ENCODE measurements at places on chromosomes 12 and 14.

DNA sequence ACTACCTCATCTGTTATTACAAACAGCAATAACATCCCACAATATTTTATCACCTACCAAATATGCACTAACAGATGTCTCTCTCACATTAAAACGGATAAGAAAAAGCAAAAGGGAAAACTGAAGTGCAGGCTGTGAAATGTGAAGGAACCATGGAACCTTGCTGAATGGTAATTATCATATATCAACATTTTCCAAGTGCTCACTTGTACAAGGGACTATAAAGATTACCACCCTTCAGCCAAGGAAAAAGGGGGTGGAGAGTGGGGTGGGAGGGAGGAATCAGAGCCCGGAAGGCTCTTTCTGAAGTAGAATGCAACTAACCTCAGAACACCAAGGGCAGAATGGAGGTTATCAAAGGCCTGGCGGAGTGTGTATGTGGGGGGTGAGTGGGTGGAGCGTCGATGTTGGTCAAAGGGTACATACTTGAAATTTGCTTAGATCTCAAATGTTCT lies 1.2 kb downstream of the SNX6 start:
- no peak for DNase-seq

- DNase-seq, result no peak
Observed at GRCh38 chr14:60215127-60215444, 33.9 kb upstream of the PPM1A start.

GRCh38 chr12:100185361-100185894 lies 15.2 kb upstream of the ACTR6 start:
- no peak for DNase-seq

GRCh38 chr14:69701857-69702256 lies 65.1 kb upstream of the SRSF5 start:
- DNase-seq, result no peak

DNA sequence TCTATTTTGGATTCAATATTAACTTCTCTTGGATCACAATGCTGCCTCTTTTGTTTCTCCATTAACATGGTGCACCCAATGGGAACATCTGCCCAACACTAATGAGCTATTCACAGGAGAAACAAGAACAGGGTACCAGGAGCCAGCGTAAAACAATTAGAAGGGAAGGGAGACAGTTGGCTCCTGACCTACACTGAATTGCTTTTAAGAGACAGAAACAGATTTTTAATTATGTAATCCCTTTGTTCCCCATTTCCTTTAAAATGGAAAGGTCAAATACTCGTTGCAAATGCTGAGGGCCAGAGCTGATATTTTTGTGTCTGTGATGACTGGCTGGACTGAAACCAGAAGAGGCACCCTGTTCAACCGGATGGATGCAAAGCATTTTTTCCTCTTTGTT lies 108.3 kb downstream of the SEC23A start:
- DNase-seq, result no peak

DNA sequence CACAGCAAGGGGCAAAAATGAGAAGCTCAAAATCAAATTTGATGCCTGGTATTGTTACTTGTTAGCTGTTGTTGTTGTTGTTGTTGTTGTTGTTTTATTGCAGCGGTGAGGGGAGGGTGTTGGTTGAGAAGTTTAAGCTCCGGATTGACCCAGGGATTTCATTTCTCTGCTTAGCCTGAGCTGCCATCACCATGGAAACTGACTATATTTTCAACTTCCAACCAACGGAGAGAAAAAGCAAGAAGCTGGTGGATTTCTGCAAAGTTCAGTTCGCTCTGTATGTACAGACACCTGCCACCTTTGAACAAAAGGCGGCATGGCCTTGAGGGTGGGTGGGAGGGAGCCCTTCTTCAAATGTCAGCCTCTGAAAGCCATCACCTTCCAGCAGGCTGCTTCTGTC lies 194.5 kb upstream of the NOS1 start:
- DNase-seq, result no peak

DNA sequence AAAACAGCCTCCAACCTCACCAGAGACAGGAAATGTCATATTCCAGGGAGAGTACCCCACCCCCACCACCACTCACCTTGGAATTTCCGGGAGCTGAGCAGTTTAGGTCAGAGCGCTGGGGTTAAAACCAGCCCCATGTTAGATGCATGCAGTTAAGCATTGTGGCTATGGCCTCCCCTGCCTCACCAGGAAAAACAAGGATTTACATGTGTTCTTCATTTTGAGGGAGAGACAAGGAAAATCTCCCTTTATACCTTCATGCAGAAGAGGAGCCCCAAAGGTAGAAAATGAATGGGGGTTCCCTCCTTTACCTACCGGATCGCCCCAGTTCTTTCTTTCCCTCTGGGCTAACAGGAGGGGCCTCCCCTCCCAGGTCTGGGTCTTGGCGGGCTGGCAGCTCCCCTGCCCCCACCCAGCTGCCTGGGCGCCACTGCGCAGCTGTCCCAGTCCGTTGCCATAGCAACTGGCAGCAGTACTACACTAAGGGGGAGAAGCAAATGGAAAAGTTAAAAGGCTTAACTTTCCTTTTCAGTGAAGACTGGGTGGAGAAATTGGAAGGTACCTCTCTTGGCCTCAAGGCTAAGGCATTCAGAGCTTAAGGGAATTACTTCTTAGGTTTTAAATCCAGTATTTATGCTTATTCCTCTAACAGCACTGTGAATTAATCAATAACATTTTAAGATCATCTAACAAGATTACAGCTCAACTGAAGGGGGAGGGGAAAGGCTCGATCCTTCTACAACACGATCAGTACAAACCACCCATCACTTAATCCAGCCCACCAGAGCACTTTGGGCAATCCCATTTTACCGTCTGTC lies 20.5 kb downstream of the CBX5 start:
- no peak for DNase-seq

DNA sequence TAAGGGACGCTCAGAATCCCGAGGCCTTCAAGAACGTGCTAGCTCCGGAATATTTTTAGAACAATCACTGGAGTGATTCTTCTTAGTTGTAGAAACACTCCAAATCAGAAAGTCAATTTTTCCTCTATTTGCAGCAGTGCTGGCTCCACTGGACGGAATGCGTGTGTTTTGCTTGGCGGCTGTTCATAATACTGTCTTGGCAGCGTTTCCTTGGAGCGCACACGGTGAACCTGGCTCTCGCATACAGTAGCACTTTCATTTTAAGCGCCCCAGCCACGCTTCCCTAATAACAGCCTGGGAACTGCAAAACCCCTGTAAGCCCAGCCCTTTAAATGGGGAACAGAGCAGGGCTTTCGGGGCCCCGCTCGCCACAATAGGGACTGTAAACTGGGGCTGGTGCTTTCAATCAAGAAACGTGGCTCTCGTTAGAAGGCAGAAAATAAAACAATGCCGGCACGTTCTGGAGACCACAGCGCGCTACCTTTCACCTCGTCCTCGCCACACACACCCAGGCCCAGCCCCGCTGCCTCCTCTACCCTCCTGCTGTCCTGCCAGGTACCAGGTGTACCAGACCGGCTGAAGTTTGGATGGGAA lies 79.9 kb downstream of the BCL11B start:
- no peak for DNase-seq

DNA sequence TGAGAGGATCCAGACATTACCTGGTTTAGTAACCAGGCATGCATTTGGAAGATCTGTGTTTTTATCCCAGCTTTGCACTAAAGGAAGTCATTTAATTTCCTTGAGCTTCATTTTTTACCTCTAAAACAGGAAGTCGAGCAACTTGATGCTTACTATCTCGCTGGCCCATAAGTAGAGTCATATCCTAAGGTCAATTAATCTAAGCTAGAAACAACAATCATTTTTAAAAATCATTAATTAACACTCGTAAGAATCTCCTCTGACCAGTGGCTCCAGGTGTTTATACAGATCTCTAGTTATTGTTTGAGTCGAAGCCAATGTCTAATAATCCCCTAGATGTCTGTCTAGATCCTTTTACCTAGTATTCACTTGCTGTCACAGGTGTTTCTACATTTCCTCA lies 355.8 kb upstream of the DCN start:
- no peak for DNase-seq

- DNase-seq, result no peak
Observed at GRCh38 chr12:109839444-109839843, 6.2 kb upstream of the TRPV4 start.

DNA sequence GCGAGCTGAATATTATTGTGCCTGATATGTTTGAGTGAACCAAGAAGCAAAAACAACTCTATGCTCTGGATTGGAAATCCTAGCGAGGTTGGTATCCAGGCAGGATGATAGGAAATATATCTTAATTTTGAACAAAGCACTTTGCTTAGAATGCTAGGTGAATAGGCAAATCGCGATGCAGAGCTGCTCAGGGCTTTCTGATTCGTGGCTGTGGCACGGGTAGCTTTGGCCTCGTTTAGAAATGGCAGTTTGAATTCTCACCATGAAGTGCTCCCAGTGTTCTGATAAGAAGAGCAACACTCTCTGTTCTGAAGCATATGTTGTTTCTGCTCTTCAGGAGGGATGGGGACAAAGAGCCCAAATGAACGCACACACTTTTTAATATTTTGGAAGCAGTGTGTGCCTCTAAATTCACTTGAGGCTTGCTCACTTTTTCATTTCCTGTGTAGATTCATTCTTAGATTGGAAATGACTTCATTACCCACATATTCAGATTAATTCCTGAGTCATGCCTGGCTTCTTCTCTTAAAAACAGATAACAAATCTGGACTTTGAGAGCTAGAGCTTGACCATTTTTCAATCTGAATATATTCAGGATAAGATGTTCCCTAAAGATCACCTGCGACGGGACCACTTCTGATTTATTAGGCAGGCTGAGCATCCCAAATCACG lies 200.9 kb downstream of the RPAP3 start:
- DNase-seq, result no peak

GRCh38 chr12:124261885-124262284 lies 33.0 kb upstream of the RFLNA start:
- no peak for DNase-seq

GRCh38 chr12:131380220-131380964 lies 330.5 kb upstream of the SFSWAP start:
- no peak for DNase-seq

GRCh38 chr12:130872179-130873096 lies 572 bp downstream of the RAN start:
- peak; percentile 49 for DNase-seq

- DNase-seq, result no peak
Observed at GRCh38 chr12:121448771-121449315, 48.9 kb downstream of the RNF34 start.

DNA sequence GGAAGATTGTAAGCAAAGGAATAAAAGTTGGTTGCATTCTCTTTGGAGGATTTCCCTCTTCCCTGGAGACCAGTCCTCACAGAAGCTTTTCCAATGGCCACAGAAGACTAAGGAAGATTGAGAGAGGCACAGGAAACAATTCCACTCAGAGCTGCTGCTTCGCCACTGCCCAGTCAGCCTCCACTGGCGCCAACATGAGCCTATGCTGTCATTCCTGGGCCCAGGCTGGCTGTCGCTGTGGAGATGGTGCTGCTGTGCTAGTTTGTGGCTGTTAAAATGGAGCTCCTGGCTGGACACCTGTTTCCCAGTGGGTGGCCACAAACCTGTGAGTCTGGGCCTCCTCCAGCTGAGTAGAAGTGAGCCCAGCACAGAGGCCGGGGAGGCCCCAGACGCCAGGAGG lies 6.6 kb downstream of the P2RX7 start:
- no peak for DNase-seq

- no peak for DNase-seq
Observed at GRCh38 chr12:76288218-76288617, 60.0 kb downstream of the BBS10 start.

- no peak for DNase-seq
Observed at GRCh38 chr14:44847526-44848309, 114.0 kb downstream of the KLHL28 start.

DNA sequence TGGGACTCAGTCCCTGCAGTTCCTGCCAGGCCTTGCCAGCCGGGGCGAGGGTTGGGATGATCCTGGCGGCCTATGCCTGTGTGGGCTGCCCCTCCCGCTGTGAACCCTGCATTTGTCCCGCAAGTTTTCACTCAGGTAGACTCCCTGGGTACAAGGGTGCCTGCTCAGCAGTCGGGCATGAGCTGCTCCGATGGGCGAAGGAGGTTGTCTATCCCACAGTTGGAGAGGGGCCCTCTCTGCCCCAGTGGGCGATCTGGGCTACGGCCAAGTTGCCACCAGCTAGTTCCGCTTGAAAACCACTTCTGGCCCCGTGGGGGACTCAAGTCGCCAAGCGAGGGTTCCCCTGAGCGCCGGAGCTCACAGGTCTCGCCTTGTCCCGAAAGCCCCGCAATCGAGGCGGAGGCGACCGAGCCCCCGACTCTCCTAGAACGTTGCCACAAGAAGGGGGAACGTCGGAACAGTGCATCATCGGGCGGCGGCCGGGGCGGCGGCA lies 365 bp upstream of the TPI1 start:
- DNase-seq, result no peak

DNA sequence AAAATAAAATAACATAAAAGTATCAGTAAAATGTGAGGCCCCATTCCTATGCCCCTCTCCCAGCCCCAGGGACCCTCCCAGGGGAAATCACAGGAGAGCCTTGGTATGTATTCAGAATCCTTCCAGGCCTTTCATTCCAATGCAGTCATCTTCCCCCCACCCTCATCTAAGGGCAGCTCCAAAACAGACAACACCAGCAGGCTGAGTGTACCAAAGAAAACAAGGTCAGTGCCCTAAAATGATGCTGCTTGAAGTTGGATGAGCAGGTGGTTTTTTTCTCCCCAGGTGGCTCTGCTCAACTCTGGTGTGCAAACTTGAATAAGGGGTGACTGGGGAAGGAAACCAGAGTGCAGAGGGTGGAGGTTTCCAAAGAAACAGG lies 56.2 kb downstream of the TSPAN9 start:
- DNase-seq, result no peak

DNA sequence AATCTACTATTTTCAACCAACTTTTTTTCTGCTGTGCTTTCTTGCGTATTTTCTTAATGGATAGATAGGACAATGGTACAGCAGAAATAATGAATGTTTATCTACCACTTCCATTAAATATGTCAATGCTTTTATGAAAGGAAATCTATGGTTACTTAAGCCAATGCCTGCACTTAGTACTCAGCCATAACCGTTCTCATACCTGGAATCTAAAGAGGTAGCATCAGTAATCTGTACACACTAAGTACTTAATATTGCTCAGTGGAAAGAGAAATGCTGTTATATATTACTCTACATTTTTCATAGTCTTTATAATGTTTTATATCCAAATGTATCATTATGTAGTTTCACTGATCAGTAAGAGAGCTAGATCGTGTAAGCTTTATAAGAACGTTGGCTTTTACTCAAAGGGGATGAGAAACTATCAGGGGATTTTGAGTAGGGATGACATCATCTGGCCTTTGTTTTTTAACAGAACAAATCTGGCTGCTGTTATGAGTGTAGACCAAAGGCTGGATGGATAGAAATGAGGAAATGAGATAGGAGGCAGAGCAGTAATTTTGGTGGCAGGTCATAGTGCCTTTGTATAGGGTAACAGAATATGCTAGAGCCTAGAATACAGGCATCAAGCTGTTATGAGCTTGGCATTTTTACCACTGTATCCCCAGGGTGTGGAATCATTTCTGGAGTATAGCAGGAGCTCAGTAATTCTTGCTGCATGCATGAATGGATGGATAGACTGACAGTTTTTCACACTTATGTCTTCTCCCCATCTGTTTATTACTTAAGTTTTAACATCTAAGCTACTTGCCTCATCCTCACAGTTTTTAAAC lies 34.0 kb downstream of the ALG10B start:
- no peak for DNase-seq

- no peak for DNase-seq
Observed at GRCh38 chr14:102315121-102315520, 4.4 kb upstream of the ZNF839 start.

GRCh38 chr14:53384073-53384472 lies 230.9 kb upstream of the DDHD1 start:
- no peak for DNase-seq

- DNase-seq, result no peak
Observed at GRCh38 chr14:32018391-32019092, 58.6 kb upstream of the ARHGAP5 start.

GRCh38 chr12:50066402-50066801 lies 9.0 kb downstream of the ASIC1 start:
- DNase-seq, result no peak

Data from stimulated activated CD4-positive, alpha-beta T cell treated with anti-CD3 and anti-CD28 coated beads, Interleukin-1b, Interleukin-23, amount 100 ng/mL, for 4 hours (primary cell).